ENCODE measurements at places on chromosomes 1 and 21.
A peak's percentile ranks its signal among the peaks of the same experiment; 100 is the strongest.

DNA sequence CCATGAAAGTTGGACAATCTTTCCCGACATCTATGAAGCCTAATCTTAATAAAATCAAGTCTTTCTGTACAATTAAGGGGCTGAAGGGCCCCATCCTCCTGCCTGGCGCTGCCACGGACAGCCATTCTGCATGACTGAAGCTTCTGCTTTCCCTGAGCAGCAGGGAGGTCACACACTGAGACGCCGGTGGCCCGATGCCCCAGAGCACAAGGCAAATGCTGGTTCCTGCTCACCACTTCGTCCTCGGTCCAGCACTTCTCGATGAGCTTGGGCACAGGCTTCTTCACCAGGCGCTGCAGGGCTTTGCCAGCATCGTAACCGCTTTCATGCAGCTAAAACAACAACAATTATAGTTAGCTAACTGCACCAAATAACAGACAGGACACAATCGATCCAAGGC, 147.8 kb downstream of the SLC45A1 start:
- DNase-seq, result no peak

GRCh38 chr1:66439031-66439740, 94.8 kb upstream of the SGIP1 start:
- DNase-seq, result no peak

DNA sequence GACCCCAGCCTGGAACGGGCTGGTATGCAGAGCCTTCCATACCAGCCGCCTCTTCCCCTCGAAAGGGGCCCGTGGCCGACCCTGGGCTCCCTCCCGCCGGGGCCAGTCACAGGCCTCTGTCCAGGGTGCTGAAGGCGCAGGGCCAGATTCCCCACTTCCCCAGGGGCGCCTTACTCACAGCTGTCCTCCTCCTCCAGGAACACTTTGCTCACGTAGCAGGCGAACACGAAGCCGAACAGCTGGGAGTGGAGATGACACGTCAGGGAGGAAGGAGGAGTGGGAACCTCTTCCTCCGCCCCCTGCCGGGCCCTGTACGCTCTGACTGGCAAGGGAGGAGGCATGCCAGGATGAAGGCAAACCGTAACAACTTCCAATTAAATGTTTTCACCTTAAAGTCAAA, 57.3 kb downstream of the NKAIN1 start:
- peak; percentile 73 for DNase-seq

DNA sequence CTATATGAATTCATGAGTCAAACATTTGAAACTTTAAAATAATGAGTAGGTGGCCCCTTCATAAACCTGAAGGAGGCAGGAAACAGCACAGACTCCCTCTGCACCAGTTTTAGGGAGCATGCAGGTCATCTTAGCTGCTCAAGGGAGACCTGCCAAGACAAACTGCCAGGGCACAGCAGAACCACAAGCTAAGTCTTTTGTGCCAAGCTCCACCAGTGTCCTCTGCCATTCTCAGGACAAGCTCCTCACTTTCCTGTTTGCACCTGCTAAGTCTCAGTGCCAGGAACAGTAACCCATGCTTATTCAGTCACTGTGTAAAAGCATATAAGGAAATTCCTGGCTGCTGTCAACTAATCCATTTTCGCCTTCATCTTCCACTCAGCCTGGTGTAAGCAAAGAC, 368.9 kb downstream of the SEC16B start:
- no peak for DNase-seq

- DNase-seq, result no peak
These were observed 17.3 kb upstream of the LORICRIN start for GRCh38 chr1:153242160-153242559.

DNA sequence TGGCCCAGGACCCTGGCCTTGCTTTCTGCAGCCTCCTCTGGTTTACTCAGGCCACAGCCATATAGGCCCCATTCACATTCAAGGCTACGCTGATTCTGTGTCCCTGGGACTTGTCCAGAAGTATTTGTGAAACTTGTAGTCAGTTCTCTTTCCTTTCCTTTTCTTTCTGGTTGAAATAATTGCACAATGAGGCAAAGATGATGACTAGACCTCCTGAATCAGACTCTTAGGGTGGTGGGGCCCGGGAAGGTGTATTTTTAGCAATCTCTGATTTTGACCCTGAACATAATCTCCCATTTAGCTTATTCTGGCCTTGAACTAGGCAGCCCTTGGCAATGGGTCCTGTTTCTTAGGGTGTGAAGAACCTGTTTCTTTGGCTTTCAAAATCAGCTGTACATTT, 39.9 kb downstream of the STUM start:
- no peak for DNase-seq

DNA sequence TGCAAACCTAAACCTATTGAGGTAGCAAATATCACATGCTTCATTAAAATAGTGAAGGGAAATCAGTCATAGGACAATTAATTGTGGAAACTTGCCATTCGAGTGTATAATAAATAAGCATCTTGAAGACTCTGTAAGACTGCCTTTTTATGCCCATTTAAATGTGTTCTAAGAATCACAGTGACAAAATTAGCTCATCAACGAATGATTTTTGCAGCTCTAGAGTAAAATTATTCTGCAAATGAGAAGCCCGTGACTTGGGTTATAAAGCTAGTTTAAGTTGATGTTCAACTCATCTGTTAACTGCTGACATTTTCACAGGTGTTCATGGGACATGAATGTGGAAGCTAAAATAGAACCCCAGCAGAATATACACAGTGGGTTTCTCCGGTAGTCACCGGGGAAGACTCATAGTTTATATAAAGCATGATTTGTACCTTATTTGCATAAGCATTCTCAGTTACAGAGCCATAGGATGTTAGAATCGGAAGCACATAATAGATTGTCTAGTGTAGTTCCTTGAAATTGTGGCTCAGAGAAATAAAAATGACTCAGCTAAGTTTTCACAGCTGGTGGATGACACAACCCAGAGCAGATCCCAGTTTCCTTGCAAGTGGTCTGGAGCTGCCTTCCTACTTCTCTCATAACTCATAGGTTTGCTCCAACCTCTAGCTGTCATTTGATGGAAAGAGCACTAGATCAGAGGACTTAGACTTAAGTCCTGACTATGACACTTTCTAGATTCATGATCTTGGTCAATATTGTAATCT, 107.3 kb downstream of the UCHL5 start:
- DNase-seq, result no peak

DNA sequence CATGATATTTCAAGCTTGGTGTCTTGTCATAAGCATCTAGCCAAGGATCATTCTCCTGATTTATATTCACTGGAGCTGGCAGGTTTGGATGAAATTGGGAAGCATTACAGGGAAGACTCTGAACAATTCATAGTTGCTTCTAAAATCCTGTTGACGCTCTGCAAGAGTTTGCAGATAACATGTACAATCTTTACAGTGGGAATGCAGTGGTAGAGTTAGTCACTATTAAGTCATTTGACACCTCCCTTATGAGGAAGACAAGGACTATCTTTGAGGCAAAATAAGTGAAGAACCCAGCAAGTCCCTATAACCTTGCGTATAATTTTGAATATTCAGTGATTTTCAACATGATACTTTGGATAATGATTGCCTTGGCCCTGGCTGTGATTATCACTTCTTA, 45.3 kb upstream of the CRB1 start:
- DNase-seq, result no peak

- DNase-seq, result no peak
These were observed 72.3 kb downstream of the CAMK2N1 start for GRCh38 chr1:20413776-20414140.

GRCh38 chr1:178102218-178102617, 8.3 kb downstream of the RASAL2 start:
- peak; percentile 37 for DNase-seq

GRCh38 chr1:203038891-203039608, 12.8 kb downstream of the PPFIA4 start:
- peak; percentile 77 for DNase-seq

GRCh38 chr1:160575112-160575664, 4.1 kb downstream of the CD84 start:
- no peak for DNase-seq

- no peak for DNase-seq
These were observed 242.3 kb downstream of the TOMM20 start for GRCh38 chr1:234886081-234886984.

- DNase-seq, result no peak
These were observed 246.7 kb downstream of the MRPL39 start for GRCh38 chr21:25360593-25360992.

- no peak for DNase-seq
These were observed 64.9 kb downstream of the RGS13 start for GRCh38 chr1:192700834-192701271.

GRCh38 chr1:2594001-2594640, 7.5 kb downstream of the PRXL2B start:
- DNase-seq, result no peak

DNA sequence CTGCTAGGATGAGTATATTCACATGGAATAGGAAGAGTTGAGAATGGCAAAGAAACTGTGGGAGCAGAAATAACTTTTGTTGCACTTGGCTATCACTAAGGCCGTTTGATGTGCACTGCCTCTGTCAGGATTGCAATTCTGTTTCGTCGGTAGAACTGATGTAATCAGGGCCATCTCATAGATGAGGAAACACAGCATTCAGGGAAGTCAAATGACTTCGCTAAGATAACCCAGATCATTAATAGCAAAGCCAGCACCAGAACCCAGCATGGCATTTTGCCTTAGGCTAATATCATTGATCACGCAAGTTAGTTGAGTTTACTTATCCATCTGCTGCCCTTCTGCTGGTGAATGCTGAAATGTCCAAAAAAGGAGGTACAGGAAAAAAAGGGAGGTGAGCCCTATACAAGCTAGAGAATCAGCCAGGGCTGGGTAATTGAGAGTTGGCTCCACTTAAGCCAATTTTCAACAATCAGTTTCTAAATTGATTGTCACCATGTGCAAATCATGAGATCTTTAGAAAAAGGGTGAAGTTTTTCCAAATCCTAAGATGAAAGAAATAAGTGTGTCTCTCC, 7.6 kb downstream of the RASSF5 start:
- no peak for DNase-seq

GRCh38 chr21:40680311-40680710, 166.6 kb downstream of the DSCAM start:
- DNase-seq, result no peak

GRCh38 chr21:45845063-45845769, 136.4 kb upstream of the COL6A1 start:
- DNase-seq, result no peak

DNA sequence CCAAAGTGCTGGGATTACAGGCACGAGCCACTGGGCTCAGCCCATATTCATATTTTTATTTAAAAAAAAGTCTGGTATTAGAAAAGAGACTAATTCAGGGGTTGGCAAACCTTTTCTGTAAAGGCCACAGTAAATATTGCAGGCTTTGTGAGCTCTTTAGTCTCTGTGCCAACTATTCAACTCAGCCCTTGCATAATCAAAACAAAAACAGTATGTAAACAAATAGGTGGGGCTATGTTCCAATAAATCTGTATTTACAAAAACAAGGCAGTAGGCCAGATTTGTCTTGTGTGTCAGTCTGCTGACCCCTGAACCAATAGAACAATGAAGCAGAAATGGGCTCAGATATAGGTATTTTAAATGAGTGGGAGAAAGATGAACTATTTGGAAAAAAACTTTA, 49.3 kb downstream of the CDC42BPA start:
- no peak for DNase-seq

- DNase-seq, result no peak
These were observed 1.1 kb downstream of the CGN start for GRCh38 chr1:151512326-151512725.

GRCh38 chr1:19532519-19532918, 47.2 kb upstream of the CAPZB start:
- no peak for DNase-seq

DNA sequence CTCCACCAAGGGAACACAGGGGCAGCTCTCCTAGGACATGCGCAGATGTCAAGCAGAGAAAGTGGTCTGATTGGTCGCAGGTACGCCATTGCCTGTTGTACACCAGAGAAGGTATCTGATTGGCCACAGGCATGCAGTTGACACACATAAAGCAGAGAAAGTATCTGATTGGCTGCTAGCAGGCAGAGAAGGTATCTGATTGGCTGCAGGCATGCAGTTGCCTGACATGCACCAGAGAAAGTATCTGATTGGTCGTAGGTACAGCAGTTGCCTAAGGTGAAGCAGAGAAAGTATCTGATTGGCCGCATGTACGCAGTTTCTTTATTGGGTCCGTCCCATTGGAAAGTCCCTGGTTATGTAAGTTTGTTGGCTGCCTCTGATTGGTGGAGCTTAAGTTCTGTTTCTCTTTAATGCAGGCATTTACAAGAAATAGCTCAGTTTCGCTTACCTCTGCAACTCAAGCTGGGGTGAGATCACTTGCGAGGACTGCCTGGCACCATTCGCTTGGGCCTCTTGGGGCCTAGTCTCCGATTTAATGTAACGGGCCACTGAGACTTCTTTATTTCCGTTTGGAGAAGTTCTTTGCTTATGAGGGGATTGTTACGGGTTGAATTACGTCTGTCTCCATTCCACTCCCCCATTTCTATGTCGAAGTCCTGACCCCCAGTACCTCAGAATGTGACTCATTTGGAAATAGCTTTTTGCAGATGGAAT, 74.2 kb downstream of the SIK1 start:
- no peak for DNase-seq

- DNase-seq, result no peak
These were observed 304.1 kb upstream of the ADGRL4 start for GRCh38 chr1:79310609-79311008.

DNA sequence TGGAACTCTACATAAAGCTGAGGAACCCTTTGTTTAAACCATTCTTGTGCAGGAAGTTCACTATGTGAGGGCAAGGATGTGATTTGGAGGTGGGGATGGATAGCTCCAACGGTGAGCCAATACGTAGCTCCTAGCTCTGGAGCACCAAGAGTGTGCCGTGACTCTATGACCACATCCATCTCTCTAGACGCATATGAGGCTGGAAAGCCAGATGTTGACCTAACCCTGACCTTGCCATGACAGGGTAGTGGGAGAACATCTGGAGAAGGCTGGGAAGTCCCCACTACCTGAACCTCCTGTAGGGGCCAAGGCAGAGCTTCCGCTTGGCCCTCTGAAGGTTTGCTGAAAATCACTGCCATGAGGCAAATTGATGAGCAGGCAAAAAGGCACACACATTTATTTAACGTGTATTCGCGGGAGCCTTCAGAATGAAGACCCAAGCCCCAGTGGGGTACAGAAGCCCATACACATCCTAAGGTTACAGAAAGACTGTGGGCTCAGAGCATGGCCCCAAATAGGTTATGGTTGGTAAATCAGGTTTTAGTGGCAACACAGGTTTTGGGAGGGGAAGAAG, 43.4 kb downstream of the EIF2D start:
- DNase-seq, result no peak

GRCh38 chr1:41764656-41765055, 154.1 kb downstream of the HIVEP3 start:
- no peak for DNase-seq

GRCh38 chr1:115717541-115717940, 51.0 kb downstream of the CASQ2 start:
- peak; percentile 63 for DNase-seq

DNA sequence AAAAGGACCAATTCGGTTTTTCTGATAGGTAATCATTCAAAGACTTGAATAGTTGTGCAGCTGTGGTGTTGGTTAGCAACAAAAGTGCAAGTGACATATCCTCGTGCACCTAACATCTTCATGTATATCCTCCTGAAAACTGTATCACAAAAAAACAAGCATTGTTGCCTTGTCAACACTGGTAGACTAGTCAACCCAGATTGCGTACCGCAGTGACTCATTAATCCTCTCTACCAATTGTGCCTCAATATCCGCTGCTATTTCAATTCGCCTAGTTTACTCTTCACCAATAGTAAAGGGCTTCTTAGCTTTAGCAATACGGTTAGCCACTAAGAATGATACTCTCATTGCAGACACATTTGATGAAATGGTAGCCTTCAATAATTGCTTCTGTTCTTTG, 3.5 kb downstream of the HHAT start:
- DNase-seq, result no peak
